Epithelial cell of prostate (primary cell): ENCODE measurements at places on chromosomes 3 and 15.

GRCh38 chr3:123038751-123039150 is 11.2 kb upstream of the SEMA5B start:
- no peak for DNase-seq

DNA sequence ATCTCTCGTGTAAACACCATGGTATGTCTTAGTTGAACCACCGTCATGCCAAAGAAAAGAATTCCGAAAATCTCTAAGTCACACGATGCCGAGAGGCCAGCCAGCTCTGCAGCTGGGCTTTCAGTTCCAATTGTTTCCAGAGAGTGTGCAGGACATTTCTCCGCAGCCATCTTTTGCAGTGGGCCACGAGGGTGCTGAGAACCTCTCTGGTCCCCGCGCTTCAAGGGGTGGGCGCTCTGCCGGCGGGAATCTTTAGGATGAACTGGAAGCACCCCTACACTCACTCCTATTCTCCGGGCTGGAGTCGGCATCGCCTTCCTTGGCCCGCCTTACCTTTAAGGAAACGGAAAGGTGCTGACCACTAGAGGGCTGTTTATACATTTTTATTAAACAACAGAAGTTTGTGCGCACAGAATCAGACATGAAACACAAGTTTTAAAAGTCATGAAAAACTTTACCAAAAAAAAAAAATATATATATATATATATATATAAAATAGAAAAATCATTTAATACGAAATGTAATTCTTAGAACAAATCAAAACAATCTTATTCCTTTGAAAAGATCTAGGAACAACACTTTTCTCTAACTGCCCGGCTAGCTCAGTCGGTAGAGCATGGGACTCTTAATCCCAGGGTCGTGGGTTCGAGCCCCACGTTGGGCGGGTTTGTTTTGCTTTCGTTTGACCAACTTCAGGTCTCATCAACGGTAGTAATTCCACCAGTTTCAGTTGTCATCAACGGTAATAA is 12.5 kb upstream of the MORF4L1 start:
- DNase-seq = no peak

DNA sequence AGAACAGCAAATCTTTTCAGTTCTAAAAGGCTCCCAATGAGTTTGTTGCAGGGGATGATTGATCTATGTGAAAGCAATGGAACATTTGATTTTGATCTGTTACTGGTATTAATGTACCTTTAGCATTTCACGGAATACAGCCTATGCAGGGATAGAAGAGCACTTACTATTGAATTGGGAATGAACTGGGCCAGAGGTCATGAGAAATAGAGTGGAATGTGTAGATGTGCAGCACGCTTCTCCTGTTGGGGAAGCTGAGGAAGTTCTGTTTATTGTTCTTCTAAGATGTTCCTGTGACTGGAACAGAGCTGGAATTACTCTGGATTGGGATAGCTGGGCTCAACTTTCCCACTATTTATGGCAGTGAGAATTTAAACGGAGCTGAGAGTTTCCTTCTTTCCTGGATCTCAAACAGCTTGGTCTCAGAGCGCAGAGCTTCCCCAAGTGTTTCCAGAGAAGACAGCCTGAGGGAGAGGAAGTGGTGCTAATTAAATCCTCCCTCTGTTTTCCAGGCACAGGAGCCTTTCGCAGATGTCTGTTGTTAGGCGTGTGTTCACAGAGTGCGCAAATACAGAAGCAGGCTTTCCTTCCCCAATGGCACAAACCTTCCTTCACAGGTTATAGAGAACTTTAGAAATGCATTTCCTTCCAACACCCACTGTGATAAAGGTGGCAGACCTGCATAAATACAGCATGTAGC is 32.5 kb downstream of the TPRG1 start:
- DNase-seq = no peak

- DNase-seq = no peak
Observed at GRCh38 chr3:158528076-158528674, 42.8 kb upstream of the MLF1 start.

DNA sequence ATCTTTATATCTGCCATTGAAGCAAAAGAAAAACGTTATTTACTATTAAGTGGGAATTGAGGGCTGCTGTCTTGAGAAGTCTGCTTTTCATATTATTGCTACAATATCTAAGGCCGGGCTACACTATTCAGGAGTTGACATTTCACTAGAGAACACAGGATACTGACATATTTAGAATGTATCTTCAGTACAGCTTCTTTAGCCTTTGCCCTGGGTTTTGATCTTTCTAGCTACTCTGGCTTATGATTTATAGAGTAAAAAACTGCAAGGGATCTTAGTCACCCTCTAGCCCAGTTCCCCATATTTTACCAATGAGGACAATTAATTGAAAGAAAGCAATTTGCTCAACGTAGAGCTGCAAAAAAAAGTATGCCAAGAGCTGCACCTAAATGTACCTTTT is 307.4 kb upstream of the DPPA4 start:
- DNase-seq = no peak

- no peak for DNase-seq
Observed at GRCh38 chr15:69319384-69320375, 21.0 kb downstream of the PAQR5 start.

GRCh38 chr15:64893481-64894394 is 18.0 kb upstream of the ANKDD1A start:
- peak; percentile 69 for DNase-seq
